BJ (cell line): ENCODE measurements at places on chromosomes 6 and 20.

DNA sequence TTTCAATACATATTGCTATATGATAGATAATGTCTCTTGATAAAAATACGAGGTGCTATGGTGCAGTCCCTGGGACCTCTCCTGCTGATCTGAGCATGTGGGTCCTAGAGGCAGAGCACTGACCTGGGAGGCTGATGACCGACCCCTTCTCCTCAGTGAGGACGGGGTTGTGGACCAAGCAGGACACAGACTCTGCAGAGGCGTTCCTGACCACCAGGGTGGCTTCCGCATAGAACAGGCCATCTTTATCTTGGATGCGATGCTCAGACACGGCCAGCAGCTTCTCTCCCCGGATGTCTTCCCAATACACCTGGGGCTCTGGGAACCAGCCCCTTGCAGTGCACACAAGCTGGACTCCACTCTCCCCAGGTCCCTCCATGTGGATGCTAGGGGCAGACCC is 4.2 kb downstream of the BTNL2 start:
- no peak for DNase-seq

DNA sequence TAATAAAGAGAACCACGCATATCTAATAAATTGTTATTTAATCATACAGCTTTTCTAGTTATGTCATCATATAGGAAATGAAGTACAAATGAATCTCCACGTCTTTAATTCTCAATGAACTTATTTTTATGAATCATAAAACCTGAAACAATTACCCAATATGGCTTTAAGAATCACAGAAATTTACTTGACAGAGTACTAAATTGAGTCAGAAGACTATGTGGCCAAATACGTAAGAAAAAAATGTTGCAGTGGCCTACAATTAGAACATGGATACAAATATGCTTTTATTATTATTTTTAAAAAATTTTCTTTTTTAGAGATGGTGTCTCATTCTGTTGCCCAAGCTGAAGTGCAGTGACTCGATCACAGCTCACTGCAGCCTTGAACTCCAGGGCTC is 584.7 kb upstream of the SLC35B3 start:
- no peak for DNase-seq

DNA sequence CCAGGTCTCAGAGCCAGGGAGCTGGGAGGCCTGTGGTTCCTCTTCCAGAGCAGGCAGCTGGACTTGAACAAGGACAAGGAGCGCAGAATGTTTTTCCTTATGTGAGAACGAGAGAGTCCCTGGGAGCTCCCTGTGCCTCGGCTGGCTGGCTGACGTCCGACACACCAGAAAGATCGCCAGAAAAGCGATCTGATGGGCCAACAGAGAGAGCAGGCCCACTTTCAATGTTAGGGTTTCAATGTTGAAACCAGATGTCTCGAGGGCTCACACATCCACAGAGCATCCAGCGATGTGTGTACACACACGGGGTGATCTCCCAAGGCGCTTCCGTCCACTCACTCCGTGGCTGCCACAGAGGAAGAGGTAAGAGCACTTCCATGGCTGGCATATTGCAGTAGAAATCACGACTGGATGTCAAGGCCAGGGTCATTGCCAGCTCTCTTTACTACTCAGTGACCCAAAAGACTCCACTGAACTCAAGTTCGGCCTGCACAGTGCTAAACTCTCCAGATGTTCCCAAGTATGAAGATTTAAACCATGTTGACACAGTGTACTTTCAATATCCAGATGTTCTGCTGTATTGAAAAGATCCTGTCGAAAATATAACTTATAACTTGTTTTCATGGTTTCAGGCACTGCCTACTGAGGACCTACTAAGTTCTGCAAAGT is 70.8 kb upstream of the FOXC1 start:
- no peak for DNase-seq

DNA sequence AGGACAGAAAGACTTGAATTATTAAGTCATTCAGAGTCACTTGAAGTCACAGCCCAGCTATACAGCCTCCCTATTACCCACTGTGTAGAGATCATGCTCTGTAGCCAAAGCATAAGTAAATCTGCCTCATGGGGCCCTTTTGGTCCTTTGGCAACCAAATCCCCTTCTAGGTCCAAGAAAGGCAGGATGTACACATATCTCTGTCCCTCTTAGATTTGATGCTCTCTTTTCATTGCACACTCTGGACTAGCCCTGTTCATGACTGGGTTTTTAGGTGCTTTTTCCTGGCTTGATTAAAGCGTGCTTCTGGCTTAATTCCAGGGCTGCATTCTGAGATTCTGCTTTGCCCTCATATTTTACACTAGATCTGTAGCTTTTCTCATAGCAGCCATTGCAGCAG is 296.8 kb downstream of the TENT5A start:
- DNase-seq = no peak

GRCh38 chr20:45309075-45309474 is 976 bp upstream of the MATN4 start:
- no peak for DNase-seq

GRCh38 chr6:34284563-34285447 is 36.0 kb upstream of the SMIM29 start:
- DNase-seq = peak; percentile 35

DNA sequence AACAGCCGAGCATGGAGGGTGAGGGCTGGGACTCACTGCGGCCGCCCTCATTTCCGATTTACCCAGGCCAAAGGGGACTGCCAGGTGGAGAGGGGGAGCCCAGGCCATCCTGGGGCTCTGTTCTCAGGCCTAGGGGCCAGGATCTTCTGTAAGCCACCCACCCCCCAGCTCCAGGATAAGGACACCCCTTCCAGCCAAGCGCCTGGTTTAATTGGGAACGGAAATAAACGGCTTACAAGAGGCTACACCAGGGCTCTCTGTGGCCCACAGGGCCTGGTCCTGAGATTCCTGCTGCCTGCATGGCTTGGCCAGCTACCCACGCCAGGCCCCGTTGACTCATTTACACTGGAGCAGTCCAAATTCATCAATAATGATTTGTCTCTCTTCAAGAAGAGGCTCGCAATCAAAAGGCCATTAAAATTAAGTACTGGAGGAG is 68.1 kb upstream of the TOP1 start:
- DNase-seq = no peak

DNA sequence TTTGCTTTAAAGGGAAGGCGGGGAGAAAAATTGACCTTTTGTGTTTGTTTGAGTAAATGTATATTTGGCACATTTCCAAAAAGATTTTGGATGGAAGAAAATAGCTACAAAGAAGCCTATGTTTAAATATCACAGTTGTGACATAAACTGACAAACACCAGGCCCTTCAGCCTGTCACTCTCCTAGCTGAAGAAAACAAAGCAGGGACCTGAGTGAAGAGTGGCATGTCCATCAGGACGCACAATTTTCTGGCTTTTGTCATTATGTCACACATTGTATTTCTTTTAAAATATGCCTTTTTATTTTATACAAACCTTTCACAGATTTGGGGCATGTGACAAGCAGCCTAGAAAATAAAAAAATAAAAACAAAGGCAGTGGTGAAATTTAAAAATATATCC is 241.2 kb downstream of the OGFRL1 start:
- no peak for DNase-seq

- no peak for DNase-seq
These were observed 969.7 kb downstream of the KIF16B start for GRCh38 chr20:15603506-15603905.

DNA sequence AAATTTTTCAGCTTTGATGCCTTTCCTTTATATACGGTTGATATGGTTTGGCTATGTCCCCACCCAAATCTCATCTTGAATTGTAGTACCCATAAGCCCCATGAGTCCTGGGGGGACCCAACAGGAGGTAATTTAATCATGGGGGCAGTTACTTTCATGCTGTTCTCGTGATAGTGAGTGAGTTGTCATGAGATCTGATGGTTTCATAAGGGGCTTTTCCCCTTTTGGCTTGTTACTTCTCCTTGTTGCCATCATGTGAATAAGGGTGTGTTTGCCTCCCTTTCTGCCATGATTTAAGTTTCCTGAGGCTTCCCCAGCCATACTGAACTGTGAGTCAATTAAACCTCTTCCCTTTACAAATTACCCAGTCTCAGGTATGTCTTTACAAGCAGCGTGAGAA is 66.8 kb downstream of the ARHGAP18 start:
- no peak for DNase-seq

GRCh38 chr6:45702849-45703739 is 312.6 kb downstream of the CLIC5 start:
- no peak for DNase-seq

DNA sequence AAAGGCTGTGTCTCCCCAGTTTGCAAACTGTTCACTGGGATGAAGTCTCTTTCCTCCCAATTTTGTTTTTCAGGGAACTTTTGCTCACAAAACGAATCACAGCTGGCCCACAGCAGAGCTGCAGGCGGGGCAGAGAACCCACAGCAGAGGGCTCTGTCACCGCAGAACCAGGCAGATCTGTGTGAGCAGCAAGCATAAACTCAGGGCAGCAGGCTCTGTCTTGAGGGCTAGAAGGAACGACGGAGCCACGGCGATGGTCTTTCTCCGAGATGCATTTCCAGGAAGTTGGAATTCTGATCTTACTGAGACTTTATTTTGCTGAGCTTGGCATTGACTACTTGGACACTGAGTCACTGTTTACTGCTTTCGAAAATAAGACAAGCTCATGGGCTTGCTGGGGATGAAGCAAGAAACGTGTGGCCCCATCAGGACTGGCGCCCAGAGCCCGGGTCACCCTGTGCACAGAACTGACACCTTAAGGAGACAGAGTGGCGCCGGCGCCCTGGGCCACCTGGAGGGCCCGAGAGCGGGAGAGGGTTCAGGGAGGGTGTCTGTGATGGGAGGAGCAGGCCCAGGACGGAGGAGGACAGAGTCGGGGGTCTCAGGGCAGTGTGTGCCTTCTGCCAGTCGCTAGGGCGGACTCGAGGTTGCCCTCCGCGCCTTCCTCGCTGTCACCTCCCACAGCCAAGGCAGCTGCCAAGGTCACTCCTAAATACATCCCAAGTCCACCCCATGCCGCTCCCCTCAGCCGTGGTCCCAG is 106.3 kb upstream of the NXT1 start:
- DNase-seq = no peak

DNA sequence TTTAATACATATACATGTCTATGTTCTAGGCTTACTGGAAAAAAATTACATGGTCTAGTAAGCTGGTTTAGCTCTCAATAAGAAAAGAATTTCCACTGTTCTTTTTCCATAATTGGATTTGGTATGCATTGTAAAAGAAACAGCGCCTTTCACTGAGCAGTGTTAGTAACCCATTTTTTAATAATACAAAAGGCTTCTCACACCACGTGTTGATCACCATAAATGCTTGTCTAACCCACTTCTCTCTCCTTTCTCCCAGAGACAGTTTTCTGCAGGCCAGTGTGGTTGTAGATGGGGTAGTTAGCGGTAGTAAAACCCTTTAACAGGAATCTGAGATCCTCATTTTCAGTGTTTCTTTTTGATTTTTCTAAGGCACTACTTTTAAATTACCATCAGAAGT is 348.7 kb upstream of the MANEA start:
- DNase-seq = no peak
